T follicular helper cell (primary cell): ENCODE measurements at places on chromosomes 3 and 15.

- DNase-seq = no peak
These were observed 8.0 kb downstream of the IP6K2 start for GRCh38 chr3:48709051-48709461.

- no peak for DNase-seq
These were observed 21.0 kb downstream of the RARB start for GRCh38 chr3:25448750-25449692.

DNA sequence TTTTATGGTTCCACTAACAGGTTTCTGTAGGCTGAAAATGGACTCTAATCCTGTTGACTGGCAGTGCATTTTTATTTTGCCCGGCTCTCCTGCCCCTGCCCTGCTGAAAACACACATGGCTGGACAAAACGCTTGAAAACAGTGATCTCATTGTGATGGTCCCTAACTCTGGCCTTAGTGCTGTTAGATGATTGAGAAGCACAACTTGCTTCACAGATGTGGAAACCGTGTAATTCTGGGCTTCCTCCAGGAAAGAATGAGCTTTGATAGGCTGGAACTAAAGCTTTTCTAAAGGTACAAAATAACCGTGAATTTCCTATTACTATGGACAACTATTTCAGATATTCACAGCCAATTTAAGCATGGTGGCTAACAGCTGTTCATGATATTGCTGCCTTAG lies 121.4 kb downstream of the VGLL3 start:
- DNase-seq = no peak

DNA sequence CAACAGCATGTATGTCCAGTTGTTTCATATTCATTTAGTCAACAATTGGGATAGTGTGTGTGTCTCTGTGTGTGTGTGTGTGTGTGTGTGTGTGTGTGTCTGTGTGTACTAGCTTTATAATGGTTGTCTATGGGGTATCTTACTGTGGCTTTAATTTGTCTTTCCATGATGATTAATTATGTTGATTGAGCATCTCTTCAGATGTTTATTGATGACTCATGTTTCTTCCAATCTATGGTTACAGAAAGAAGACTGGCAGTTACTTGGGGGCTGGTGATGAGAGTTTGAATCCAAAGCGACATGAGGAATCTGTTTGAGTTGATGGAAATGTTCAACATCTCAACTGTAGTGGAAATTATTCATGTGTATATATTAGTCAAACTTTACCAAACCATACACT lies 440.1 kb downstream of the ZNF385D start:
- DNase-seq = no peak

- DNase-seq = no peak
These were observed 54.8 kb downstream of the SLC7A14 start for GRCh38 chr3:170531054-170531453.

- no peak for DNase-seq
These were observed 6.0 kb downstream of the TMED3 start for GRCh38 chr15:79316864-79317263.

DNA sequence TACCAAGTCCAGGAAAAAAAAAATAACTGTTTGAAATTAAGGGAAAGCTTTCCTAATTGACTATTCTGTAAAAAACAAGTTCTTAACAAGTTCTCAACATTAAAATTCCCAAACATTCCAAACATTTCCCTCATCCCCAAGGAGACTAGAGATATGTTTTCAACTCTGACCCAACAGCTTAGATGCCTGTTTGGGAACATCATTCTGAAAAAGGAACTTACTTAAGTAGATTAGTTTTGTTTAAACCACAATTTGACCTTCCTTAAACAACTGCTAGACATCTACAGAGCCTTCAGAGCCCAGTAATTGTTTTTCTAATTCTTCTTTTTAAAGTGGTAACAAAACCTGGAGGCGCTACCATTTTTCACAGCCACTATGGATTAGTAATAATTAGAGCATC lies 12.8 kb downstream of the UBR1 start:
- no peak for DNase-seq

- DNase-seq = no peak
These were observed 89.8 kb upstream of the TNFSF10 start for GRCh38 chr3:172612871-172613678.

DNA sequence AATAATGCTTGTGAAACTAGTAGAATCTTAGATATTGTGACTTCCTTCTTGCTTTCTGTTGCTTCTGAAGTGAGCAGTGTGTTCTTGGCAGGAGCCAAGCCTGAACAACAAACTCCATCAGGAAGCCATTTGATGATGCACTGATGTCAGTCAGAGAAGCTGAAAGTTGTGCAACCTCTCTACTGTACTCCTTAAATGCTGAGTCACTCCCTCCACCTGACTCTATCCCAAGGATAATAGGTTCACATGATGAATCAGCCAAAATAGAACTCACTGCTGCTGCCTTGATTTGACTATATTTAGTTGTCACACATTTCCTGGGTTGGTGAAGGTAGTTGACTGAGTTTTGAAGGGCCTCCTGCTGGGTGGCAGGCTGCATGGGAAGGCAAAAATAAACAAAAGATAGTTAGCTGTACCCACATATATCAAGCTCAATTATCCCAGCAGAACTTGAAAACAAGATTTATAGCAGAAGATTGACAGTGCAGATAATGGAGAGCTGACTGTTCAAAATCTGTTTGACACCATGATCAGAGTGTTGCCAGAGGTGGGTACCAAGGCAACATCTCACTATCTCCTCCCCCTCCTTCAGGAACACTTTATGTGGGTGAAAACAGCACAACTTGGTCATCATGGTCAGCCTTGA lies 328.4 kb upstream of the DPH6 start:
- DNase-seq = no peak

- no peak for DNase-seq
These were observed 2.6 kb upstream of the BCL2A1 start for GRCh38 chr15:79973456-79974195.

GRCh38 chr15:29379647-29380046 lies 110.0 kb upstream of the NSMCE3 start:
- DNase-seq = no peak

DNA sequence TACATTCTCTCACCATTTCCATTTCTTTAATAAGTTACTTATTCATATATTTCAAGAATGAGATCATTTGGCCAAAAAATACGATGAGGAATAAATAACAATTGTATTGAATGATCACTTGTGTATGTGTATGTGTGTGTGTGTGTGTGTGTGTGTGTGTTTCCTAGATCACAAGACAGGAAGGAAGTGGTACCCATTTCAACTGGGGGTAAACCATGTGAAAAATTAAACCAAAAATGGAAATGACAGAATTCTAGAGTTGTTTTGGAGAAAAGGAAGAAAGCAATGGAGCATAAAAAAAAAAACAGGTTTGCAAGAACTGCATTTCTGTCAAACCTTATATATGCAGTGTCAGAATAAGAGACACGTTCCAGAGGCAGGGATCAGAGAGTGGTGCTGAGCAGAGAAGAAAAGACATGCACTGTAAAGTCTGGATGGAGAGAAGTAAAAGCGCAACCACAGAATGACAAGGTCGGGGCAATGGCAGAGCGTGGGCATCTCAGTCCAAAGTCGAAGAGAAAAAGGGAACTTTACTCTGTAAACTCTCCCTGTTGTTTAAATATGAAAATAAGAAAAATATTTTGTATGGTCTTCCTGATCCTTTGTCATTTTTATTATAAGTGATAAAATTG lies 75.5 kb downstream of the PEX5L start:
- no peak for DNase-seq

- no peak for DNase-seq
These were observed 245.5 kb downstream of the TBL1XR1 start for GRCh38 chr3:176951586-176952292.

DNA sequence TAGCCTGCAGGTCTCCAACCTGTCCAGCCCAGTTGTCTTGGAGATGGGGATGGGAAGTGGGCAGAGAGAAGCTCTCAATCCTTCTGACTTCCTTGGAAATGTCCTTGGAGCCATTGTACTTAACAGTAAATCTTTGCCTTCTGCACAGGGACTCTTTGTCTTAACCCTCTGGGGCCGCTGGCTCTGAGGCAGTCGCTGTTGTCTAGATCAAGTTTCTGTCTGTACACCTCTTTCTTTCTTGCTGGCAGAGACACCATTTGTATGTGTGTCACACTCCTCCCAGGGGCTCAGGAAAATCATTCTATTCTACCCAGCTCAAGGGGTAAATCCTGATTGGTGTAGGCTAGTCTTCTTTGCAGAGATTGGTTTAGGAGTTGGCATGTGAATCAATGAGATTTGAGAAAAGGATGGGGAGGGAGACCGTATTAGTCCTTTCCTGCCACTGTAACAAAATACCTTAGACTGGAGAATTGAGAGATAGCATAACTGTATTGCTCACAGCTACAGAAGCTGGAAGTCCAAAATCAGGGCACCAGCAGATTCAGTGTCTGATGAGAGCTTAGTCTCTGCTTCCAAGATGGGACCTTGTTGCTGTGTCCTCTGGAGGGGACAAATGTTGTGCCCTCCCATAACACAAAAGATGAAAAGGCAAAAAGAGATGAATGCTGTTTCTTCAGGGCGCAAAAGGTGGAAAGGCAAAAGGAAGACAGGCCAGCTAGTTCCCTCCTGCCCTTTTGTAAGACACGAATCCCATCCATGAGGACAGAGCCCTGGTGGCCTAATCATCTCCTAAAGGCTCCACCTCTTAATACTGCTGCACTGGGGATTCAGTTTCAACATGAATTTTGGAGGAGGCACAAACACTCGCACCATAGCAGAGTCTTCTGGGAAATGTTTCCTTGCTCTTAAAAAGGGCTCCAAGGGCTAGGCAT lies 66.3 kb downstream of the PPCDC start:
- no peak for DNase-seq

DNA sequence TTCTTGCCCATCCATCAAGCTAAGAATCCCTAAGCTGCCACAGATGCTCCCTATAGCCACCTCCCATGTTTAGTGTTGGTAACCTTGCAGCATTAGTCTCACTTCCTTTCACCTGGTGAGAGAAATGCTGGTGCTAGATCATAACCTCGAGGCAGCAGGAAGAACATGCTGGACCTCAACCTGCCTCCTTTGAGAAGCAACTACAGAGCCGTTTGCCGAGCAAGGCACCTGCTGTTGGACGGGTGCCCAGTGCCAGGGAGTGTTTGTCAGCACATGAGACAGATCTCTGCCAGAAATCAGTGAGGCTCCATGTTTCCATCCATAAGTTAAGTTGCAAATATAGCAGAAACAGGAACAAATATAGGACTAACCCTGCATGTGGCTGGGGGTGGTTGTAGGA lies 955.7 kb downstream of the TUSC7 start:
- DNase-seq = no peak

DNA sequence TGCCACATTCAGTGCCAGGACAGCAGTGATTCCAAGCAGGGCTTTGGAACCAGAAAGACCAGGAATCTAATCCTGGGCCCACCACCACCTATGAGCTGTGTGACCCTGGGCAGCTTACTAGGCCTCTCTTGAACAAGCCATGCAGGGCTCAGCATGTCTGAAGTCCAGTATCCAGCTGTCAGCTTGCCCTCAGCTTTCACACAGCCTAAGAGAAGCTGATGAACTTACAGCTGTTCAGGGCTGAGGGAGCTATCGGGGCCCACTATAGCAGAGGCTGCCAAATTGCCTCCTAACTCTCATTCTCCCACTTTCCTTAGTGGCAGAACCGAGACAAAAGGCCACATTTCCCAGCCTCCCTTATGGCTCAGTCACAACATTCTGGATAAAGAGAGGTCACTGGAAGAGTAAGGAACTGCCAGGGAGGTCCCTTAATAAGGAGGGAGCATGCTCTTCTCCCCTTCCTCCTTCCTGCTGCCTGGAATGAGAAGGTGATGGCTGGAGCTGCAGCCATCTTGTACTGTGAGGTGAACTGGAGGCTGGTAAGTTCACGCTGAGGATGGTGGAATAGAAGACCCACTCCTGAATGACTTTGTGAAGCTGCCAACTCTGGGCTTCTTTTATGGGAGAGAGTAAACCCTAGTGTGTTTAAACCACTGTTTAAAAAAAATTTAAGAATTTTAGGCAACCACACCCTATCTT lies 34.5 kb downstream of the FEM1B start:
- DNase-seq = no peak

- peak; percentile 14 for DNase-seq
These were observed 5.5 kb upstream of the GP5 start for GRCh38 chr3:194404365-194405140.

- DNase-seq = no peak
These were observed 11.8 kb upstream of the EID1 start for GRCh38 chr15:48866141-48866563.

DNA sequence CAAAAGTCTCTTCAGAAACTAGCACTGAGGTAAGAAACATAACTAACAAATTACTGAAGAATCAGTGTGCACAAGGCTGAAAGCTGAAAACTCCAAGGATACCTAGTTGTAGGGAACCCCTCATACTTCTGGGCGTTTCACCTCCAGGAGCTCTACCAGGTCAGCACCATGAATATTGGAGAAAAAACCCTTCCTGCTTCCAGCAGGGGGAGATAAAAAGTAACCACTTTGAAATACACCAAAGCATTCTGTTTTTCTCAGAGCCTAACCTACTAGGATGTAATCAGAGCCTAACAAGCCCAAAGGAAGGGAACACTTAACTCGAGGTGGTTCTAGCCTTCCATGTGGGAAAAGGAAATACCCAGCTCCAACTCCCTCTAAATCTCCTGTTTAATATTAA lies 175.8 kb upstream of the MME start:
- DNase-seq = no peak

GRCh38 chr15:31377030-31377429 lies 50.4 kb downstream of the KLF13 start:
- DNase-seq = no peak

- no peak for DNase-seq
These were observed 34.6 kb downstream of the MUC20 start for GRCh38 chr3:195755391-195755790.

GRCh38 chr3:5072100-5072816 lies 49.8 kb upstream of the ARL8B start:
- no peak for DNase-seq

DNA sequence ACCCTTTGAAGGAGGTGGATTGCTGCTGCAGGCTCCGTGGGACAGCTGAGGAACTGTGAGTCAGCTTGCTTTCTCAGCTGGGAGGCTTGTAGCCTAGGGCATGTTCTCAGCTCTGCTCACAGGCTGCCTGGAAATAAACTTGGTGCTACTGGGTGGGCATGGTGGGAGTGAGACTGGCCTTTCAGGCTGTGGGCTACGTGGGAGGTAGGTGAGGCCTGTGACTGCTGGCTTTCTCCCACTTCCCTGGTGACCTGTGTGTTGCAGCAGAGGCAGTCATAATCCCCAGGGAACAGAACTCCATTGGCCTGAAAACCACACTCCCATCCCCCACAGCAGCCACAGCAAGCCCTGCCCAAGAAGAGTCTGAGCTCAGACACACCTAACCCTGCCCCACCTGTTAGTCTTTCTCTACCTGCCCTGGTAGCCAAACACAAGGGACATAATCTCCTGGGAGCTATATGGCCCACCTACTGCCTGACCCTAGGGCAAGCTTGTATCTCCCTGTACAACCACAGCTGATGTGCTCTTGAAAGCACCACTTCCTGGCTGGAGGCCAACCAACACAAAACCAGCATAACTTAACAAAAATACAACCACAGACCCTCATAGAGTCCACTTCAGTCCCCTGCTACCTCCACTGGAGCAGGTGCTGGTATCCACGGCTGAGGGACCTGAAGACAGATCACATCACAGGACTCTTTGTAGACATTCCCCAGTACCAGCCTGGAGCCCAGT lies 236.5 kb downstream of the SQOR start:
- DNase-seq = no peak

GRCh38 chr3:55180936-55181535 lies 253.2 kb upstream of the LRTM1 start:
- no peak for DNase-seq
